T-helper 17 cell (primary cell): ENCODE measurements at places on chromosomes 5 and 9.

GRCh38 chr5:100890461-100891008, 12.5 kb downstream of the ST8SIA4 start:
- no peak for DNase-seq

DNA sequence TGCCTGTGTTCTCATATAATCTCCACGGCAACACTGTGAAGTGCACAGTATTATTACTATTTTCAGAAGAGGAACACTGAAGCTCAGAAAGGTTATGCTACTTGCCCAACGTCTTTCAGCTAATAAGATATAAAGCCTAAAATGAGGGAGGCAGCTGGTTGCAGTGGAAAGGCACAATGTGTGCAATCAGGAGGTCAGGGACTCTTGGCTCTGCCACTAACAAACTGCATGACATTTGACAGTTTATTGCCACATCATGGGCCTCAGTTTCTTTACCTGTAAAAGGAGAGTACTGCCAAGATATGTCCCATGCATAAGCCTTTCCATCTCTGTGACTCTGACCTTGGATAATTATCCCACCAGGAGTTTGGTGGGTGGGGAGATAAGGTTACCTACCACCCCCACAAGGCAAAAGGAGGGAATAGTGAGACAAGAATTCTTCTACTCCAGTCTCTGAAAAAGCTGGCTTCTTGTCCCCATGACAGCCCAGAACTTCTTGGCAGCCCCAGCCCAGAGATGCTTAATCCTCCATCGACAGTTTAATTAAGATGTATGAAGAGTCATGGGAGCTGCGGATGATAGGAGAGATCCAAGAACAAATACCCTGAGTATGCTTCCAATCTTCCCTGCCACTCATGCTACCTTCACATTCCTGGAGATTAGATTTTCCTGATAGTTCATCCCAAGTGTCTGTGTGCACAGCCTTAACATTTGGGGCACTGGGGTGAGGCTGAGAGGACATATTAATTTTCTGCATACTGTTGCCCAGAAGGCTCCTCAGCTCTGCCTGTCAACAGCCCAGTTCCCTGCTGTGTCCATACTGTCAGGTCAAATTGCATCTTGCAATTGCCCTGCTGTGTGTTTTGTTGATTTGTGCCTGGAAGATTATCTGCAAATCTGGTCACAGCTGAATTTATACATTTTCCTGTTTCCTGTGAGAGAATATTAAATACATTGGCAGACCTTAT, 271.2 kb downstream of the FAM114A2 start:
- DNase-seq = no peak

DNA sequence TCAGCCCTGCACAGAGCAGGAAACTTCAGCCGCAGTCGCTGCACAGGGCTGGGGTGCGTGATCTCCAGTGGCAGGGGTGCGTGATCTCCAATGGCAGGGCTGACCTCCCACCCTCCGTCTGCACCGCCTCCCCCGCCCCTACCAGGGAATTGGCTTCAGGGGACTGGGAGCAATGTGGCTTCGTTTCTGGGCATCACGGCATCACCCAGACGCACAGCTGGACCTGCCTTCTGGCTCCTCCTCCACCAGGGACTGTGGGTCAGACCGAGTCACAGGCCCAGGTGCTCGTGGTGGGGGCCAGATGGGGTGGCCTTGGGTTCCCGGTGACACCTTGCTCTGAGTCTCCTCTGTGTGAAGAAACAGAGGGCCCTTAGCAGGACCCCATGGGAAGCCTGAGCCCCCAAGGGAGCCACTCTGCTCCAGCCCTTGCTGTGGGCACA, 51.1 kb downstream of the AHRR start:
- DNase-seq = no peak

- DNase-seq = no peak
Measured at GRCh38 chr9:97975376-97975775, 7.8 kb upstream of the ANP32B start.

GRCh38 chr9:33659921-33660320, 135.4 kb upstream of the PRSS3 start:
- DNase-seq = no peak

- DNase-seq = no peak
Measured at GRCh38 chr9:82651474-82651873, 411.5 kb downstream of the RASEF start.

- no peak for DNase-seq
Measured at GRCh38 chr9:32347571-32347970, 36.9 kb upstream of the ACO1 start.

- no peak for DNase-seq
Measured at GRCh38 chr9:130288926-130289690, 23.5 kb downstream of the HMCN2 start.

GRCh38 chr9:13412331-13412730, 132.8 kb upstream of the MPDZ start:
- DNase-seq = no peak

GRCh38 chr9:14258156-14258555, 55.8 kb downstream of the NFIB start:
- no peak for DNase-seq

- no peak for DNase-seq
Measured at GRCh38 chr5:55303238-55303690, 4.2 kb downstream of the DHX29 start.

GRCh38 chr9:123089790-123090189, 56.3 kb downstream of the GPR21 start:
- DNase-seq = no peak

- no peak for DNase-seq
Measured at GRCh38 chr5:68191083-68191791, 24.3 kb upstream of the PIK3R1 start.

DNA sequence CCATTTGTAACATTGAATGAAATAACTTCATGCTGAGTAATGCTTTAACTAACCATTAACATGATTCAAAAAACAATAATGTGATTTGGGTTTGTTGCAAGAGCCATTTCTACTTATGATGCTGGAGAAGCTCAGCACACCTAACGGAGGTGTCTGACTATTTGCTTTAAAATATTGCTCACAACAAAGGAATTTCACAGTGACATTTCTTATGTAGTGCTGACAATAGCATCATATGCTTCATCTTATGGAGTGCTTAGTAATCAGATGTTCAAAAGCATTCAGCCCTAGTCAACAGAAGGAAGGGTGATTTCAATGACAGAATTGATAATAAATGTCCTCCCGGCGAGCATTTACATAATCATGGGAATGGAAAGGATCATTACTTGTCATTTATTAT, 1003.3 kb upstream of the COX7C start:
- no peak for DNase-seq

DNA sequence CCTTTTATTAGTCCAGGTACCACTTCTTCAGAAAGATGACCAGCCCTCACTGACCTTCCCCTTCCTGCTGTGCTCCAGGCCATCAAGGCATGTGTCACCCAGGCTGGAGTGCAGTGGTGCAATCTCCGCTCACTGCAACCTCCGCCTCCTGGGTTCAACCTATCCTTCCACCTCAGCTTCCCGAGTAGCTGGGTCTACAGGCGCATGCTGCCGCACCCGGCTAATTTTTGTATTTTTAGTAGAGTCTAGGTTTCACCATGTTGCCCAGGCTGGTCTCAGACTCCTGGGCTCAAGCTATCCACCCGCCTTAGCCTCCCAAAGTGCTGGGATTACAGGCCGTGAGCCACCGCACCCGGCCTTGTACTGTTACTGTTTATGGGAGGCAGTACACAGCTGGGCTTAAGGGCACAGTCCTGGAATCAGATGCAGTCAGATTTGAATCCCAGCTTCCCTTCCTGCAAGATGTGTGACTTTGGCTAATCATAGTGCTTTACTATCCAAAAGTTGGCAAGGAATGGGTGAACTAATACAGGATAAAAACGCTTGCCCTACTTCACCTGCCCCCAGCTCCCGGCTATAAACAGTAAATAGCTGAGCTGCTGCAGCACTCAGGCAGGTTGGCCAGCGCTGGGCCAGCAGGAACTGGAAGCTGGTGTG, 483 bp upstream of the EIF4EBP3 start:
- DNase-seq = no peak

DNA sequence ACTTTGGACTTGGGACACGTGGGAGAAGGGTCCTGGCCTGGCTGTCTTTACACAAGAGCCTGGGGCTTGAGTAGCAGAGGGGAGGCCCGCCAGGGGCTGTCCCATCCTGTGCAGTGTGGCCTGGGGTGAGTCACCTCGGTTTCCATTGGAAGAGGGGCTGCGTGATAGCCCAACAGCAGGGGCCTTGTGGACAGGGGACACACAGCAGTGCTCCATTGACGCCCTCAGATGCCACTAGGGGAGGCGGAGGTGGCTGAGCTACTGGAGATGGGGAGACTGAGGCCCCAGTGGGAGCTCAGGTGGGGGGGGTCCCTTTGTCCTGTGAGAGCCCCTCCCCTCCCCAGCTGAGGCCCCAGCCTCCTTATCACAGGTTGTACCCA, 50.0 kb upstream of the RNU6ATAC start:
- no peak for DNase-seq

DNA sequence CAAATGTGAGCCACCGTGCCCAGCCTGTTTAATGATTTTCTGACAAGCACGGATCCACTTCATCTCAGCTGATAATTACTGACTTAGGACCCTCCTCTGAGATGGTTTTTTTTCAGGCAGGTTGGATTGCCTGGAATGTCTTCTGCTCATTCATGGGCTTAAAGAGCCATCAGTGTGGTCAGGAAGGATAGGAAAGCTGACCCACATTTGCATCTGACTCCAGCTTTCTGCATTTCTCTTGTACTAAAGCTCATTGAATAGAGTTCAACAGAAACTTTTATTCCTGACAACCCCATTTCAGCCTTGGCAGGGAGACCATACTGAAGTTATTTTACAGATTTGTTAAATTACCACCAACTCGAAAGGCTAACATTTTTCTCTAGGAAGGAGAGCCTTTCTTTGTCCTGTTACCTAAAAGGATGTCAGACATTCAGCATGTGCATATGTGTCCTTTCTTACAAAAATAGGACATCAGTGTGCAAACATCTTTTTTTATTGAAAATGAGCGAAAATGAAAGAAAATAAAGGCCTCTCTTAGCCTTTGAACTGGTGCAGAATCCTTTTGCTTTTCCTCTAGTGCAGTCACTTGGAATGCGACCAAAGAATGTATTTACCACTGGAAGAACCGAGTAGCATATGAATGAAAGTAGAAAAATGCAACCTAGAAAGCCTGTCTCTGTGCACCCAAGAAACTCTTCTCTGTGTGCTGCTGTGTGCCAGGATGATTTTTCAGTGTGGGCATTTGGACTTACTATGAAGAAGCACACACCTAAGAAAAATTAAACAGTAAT, 26.6 kb downstream of the ADCY2 start:
- DNase-seq = no peak

- no peak for DNase-seq
Measured at GRCh38 chr9:7545371-7546165, 254.0 kb downstream of the DMAC1 start.

- no peak for DNase-seq
Measured at GRCh38 chr5:8879248-8879647, 666.6 kb downstream of the SEMA5A start.

GRCh38 chr5:83199126-83199525, 121.8 kb downstream of the XRCC4 start:
- DNase-seq = no peak

DNA sequence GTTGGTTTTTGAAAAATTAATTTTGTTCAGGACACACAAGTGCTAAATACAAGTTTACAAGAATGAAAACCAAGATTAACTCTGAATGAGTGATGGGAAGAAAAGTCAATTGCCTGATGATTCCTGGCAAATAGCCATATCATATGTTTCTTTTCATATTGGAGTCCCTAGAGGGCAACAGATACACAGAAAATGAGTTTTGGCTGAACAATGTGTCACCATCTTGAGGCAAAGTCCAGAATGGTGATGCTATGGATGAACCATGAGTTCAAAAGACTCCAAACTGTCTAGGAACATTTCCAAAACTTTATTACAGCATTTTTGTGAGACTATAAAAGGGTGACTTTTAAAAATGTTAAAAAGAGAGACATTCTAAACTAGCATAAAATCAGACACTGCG, 382.9 kb downstream of the TMEM161B start:
- no peak for DNase-seq

DNA sequence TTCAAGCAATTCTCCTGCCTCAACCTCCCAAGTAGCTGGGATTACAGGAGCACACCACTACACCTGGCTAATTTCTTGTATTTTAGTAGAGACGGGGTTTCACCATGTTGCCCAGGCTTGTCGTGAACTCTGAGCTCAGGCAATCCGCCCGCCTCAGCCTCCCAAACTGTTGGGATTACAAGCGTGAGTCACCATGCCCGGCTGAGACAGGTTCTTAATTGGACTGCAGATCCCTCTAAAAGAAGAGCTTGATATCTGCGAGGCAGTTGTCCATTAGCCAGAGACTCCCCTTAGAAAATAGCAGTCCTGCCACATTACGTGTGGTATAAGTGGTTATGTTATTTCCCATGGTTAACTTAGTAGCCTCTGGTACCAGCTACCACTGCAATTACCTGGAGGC, 46.6 kb upstream of the NPR3 start:
- DNase-seq = no peak

GRCh38 chr9:113228130-113228665, 6.9 kb downstream of the SLC31A1 start:
- DNase-seq = no peak

GRCh38 chr5:54001976-54002775, 308.2 kb downstream of the ARL15 start:
- no peak for DNase-seq

- DNase-seq = no peak
Measured at GRCh38 chr5:143454936-143455516, 51.5 kb upstream of the NR3C1 start.

DNA sequence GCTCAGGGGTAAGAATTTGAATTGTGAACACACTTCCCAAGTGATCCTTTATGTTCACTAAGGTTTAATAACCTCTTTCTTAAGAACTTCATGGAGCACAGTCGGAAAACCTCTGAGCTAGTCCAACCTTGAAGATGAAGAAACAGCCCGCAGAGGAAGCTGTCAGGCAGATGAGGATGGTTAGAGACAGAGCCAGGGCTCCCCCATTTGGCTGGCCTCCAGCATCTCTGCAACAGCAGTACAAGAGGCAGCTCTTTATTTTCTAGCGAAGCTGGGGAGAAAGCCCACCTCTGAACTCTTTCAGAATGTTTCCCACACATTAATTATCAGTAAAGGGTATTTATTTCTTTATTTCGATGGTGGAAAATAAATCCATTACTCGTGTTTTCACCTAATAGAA, 350.8 kb downstream of the DMRT2 start:
- no peak for DNase-seq

DNA sequence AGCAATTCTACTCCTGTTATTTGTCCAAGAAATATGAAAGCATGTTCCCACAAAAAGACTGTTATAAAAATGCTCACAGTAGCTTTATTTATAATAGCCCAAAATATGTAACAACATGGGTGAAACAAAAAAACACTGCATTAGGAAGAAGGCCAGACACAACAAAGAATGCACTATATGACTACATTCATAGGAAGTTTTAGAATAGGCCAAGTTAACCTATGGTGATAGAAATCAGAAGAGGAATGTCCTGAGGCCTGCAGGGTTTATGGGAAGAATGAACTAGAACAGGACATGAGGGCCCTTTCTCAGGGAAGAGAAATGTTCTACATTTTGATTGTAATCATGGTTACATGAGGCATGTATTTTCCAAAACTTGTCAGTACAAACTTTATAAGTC, 24.7 kb upstream of the TAS2R1 start:
- DNase-seq = no peak

DNA sequence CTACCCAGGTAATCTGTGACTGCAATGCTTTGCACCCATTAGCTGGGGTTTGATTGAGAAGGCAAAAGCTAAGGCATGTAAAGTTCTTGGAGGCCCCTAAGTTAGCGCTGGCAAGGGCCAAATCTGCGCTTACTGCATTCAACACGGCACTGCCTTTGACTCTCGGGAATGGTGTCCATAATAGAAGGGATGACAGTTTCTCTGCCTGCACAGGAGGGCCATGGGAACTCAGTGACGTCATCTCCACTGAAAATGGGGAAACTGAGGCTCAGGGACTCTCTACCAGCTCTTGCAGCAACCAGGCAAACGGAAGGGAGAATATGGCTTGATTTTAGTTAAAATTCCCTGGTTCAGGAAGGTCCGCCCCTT, 487 bp downstream of the SPATA24 start:
- no peak for DNase-seq
